ENCODE measurements at places on chromosomes 2 and 18.

DNA sequence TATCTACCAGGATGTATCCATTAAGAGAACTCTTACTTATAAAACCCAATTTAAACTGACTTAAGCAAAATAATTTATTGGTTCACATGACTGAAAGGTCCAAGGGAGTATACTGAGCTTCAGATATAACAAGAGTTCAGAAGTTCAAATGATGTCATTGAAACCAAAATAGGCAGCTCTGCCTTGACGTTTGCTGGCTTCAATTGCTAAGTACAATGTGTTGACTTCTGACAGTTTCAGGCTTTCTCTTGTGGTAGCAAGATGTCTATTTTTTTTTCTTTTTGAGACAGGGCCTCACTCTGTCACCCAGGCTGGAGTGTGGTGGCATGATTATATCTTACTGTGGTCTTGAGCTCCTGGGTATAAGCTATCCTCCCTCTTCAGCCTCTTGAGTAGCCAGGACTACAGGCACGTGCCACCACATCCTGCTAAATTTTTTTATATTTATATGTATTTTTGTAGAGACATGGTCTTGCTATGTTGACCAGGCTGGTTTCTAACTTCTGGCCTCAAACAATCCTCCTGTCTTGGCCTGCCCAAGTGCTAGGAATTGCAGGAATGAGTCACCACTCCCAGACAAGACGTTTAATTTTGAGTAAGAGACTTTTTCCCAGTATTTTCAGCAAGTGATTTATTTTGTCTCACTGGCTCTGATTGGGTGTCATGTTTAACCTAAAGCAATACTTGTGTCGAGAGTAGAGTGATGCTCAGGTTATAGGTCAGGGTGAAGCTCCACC, 184.8 kb downstream of the NR4A2 start:
- DNase-seq, result no peak

- DNase-seq, result no peak
These were observed 807.3 kb downstream of the NR4A2 start for GRCh38 chr2:155525199-155525598.

DNA sequence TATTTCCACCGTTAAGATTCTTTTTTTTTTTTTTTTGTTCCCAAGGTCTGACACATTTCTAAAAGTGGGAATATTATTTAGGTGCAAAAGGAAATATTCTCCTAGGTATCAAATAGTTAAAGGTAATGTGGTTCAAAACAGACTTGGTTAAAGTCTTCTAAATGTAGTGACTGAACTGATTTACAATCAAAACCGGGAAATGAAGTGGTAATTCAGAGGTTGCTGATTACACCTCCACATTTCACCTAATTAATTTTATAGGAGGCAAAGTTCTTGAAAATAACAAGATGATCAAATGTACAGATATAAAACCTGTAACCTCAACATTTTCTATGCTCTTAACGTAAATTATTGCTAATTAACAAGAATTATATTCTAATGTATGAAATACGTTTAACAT, 5.1 kb downstream of the BCL11A start:
- DNase-seq, result no peak

DNA sequence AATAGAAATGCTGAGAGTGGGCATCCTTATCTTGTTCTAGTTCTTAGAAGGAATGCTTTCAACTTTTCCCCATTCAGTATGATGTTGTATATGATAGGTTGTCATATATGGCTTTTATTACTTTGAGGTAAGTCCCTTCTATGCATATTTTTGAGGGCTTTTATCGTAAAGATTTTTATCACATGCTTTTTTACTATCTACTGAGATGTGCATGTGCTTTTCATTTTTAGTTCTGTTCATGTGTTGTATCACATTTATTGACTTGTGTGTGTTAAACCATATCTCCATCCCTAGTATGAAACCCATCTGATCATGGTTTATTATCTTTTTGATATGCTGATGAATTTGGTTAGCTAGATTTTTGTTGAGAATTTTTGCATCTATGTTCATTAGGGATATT, 1008.8 kb downstream of the CNTNAP5 start:
- no peak for DNase-seq

DNA sequence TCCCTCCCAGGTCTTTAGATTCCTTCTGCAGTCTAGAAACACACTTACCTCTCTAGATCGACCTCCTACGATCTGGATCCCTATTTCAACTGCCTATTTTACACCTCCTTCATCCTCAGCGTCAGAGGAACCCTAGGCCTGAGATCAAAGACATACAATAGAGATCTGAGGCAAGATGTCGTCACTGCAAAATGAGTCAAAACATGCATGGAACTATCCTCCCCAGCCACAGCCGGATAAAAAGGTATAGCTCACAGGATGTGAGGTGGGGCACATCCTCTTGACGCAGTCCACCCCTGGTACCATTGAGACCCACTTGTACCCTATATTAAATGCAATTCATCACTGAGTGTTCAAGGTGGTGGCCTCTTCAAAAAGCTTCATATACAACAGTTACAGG, 63.7 kb upstream of the DNAJC10 start:
- no peak for DNase-seq

DNA sequence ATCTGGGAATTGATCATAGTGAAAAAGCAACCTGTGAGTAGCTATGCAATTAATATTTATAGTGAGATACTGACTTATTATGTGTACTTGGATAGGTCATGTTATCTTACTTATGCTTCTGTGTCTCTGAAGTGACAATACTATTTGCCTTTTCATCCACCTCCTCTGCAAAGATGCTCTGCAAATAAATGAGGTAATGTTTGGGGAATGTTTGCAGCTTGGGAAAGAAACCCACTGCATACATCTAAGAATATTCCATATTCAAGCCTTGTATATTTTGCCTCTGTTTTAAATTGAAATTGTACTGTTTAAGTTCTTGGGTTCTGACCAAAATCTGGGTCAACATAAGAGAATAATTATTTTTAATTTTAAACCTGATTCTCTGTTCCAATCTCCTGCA, 217.4 kb upstream of the DTNA start:
- DNase-seq, result no peak

DNA sequence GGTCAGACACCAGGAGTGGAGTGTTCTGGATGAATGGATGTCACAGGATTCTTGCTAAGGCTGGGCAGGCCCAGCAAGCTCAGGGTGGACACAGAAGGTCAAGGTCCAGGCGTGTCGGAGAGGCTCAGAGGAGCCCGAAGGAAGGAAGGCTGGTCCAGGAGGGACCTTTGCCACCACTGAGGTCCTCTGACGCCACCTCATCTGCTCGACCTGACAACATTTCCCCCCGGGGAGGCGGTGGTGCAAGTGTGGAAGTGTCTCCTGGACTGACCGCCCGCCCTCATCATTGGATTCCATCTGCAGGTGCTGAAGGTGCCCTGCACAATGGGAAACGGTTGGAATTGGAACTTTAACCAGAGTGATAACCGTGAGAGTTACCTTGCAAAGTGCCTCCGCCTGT, 124.6 kb downstream of the RTP5 start:
- DNase-seq, result no peak

- DNase-seq, result no peak
These were observed 11.3 kb downstream of the IL1RN start for GRCh38 chr2:113138428-113139322.

GRCh38 chr18:79489051-79489898, 93.5 kb downstream of the NFATC1 start:
- no peak for DNase-seq

- DNase-seq, result no peak
These were observed 14.6 kb downstream of the RAB31 start for GRCh38 chr18:9722691-9723090.

- DNase-seq, result no peak
These were observed 298.0 kb downstream of the ZNF407 start for GRCh38 chr18:74895686-74896085.

- no peak for DNase-seq
These were observed 64.4 kb upstream of the NOSTRIN start for GRCh38 chr2:168738062-168738461.

GRCh38 chr2:215022418-215022817, 116.0 kb downstream of the ABCA12 start:
- no peak for DNase-seq

DNA sequence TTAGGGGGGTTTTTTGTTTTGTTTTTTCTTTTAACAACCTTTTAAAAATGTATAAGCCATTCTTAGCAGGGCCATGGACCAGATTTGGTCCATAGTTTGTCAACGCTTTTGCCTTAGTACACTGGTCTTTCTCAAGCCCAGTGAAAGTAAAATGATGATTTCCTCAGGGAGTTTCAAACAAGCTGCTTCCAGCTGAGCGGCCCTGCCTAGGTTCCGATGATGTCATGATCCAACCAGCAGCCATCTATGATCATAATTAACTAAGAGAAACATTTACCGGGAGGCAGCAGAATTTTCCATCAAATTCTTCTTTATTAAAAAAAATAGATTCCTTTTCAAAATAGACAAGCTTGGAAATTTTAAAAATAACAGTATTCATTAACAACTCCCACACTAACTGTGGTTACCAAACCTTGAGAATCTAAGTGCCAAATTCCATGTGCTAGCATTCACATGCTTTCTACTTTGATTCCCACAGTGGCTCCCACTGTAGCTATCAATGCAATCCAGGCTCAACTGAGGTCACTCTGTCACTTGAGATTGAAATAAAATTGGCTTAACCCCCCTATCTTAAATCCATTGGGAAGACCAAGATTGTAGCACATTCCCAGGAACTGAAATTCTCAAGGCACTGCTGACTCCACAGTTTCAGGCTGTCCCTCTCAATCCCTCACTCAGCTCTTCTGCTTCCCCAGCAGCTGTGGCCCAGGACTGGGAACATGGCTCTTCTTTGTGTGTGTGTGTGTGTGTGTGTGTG, 148.9 kb downstream of the RNF152 start:
- DNase-seq, result no peak

DNA sequence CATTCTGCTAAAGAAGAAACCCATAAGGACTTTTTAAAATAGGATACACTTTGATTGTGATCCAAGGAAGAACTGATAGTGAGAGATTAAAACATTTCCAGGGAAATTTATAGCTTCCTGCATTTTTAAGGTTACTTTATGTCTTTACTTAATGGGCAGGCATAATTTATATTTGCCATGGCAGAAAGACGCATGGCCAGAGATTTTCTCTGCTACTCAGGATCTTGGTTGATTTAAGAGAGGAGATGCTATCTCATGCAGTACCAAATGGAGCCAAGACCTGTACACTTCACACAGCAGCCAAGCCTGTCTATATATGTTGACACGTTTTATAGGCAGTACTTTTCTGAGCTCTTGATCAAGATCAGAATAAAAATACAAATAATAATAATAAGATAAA, 60.9 kb upstream of the NT5C1B start:
- DNase-seq, result no peak

DNA sequence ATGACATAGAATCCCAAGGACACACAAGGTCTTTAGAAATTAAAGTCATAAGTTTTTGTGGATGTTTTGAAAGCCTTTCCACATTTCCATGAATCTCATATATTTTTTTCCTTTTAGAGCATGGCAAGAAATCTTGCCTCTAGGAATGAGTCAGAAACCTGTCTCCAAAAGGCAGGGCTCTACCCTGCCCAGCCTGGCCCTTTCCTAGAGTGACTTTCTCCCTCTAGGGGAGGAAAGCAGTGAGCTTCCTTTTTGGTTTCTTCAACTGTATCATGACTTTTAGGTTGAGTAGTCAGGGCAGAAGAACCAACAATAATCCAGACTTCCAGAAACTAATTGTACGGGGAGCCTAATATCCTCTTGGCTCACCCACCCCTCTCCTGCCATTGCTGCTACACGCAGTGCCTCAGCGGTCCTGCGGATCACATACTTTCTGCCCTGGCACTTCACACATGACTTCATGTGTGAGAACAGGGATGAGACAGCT, 300.3 kb downstream of the AGPS start:
- no peak for DNase-seq

- DNase-seq, result no peak
These were observed 166.8 kb upstream of the SP5 start for GRCh38 chr2:170548304-170548703.

- no peak for DNase-seq
These were observed at the start of gene IL1B for GRCh38 chr2:112836695-112837117. Gene IL1B (minus strand): TSS chr2:112836779. CDS start chr2:112836229, 550 bp downstream.

- DNase-seq, result no peak
These were observed 49.4 kb upstream of the SP5 start for GRCh38 chr2:170665743-170666142.

DNA sequence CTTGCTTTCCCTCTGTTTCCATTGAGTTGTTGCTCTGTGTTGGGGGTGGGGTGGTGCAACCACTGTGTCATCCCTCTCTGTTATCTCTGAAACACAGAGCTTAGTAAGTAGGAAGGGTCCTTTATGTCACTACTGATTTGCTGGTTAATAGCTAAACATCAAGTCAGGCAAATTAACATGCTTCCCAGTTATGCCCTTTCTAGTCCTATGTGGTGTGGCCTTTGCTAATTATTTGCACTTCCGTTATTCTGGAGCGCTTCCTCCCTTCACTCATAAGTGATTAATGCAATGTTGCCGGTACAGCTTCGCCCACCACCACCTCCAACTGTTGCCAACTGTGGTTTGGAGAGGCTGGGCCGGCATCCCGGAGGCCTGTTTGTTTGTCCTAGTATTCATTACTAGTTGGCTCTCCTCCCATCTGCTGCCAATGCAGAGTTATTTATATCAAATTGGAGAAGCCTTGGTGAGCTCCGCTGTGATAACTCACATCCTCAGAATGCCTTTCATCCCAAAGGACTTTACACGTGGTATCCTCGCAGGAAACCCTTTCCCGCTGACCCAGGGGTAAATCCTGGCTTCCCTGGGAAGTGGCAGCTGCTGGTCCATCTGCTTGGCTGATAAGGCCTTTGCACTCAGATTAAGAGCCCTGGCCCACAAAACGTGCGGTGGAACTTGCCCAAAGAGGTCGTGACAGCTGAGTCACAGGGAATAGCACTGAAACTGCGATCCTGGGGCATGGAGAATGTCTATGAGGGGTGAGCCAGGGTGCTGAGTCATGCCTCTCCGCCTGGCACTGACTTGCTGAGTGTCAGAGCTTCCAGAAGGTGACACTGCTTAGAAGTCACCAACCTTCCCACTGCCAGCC, 72.0 kb upstream of the ZCCHC2 start:
- DNase-seq, result no peak

GRCh38 chr2:197196541-197197180, 113.9 kb downstream of the ANKRD44 start:
- no peak for DNase-seq

DNA sequence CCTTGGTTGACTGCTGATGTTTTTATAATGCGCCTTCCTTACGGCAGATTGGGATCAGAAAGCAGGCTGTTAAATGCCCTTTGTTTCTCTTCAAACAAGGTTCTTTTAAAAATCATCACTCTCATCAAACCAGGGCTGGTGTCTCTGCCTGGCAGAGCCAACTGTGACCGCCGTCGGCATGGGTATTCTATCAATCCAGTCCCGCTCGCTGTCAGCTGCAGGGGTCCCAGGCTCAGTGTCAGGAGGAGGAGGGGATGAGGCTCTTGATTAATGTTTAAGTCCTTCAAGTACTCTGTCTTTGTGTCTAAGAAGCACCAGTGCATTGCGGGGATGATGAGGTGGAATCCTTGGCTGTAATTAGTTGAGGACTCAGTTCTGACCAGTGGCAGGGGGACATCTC, 348.1 kb downstream of the RNF144A start:
- no peak for DNase-seq

GRCh38 chr2:99762714-99763113, 272.9 kb upstream of the REV1 start:
- no peak for DNase-seq
